ENCODE measurements at places on chromosomes 2 and 18.

- DNase-seq = no peak
Observed at GRCh38 chr2:235460548-235461047, 33.2 kb upstream of the AGAP1 start.

- DNase-seq = no peak
Observed at GRCh38 chr2:177520324-177520723, 127.8 kb downstream of the AGPS start.

DNA sequence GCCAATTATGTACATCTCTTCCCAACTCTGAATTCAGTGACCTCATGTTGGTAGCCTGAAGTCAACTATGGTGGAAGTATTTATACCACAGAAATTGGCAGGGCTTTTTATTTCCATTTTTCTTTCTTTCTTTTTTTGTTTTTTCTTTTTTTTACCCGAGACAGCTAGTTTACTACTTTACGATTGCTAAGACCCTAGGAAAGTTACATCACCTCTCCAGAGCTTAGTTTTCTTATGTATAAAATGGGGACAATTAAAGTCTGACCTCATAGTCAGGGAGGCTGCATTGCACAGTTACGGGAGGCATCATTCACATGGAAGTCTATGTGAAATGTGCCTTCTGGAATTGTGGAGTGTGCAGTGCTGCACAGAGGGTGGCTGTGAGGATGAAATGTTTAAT, 194.3 kb downstream of the MTX2 start:
- DNase-seq = no peak

- no peak for DNase-seq
Observed at GRCh38 chr2:159215116-159215515, 71.4 kb downstream of the WDSUB1 start.

DNA sequence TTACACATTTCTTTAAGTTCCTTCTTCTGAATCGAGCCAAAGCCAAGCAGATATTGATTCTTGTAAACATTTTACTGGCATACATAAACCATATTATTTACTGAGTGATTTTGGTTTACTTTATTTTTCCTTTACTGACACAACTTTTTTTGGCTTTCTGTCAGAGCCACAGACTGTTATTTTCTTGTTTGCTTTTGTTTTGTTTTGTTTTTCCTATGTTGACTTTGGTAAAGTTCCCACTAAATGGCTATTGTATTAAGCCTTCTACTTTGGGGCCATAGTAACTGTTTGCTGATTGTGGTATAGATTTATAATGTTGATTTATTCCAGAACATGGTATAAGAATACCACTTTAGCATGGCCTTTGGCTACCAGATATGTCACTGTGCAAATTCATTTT, 419.4 kb downstream of the DCDC2C start:
- DNase-seq = no peak

GRCh38 chr18:47113796-47114540, 36.3 kb downstream of the HDHD2 start:
- no peak for DNase-seq

GRCh38 chr2:208266936-208267335, 881 bp downstream of the PIKFYVE start:
- no peak for DNase-seq

DNA sequence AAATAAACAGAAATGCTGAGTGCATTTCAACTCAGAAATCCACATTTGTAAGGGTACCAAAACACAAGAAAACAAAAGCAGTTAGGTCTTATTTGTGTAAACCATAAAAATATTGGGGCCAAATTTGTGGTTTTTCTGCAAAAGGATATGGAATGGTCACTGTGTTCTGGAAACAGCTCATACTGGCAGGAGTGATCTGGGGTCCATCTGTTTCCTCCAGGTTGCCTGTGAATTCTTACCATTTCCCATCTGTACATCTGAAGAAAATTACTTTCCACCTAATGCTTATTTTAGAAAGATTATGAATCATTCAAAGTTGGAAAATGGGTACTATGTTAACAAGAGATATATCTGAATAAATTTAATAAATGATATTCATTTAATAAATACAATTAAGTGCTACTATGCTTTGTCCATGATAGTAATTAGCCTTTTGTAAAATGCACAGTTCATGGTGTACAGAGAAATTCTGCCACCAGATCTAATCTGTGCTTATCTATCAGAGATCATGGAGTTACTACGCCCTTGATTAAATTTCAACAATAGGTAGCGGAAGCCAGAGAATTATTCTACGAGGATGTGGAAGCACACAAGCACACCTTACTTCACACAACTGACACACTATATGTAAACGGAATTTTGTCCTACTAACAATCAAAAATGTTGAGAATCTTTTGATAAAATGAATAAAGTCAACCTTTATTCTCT, 10.9 kb downstream of the ALS2 start:
- no peak for DNase-seq

DNA sequence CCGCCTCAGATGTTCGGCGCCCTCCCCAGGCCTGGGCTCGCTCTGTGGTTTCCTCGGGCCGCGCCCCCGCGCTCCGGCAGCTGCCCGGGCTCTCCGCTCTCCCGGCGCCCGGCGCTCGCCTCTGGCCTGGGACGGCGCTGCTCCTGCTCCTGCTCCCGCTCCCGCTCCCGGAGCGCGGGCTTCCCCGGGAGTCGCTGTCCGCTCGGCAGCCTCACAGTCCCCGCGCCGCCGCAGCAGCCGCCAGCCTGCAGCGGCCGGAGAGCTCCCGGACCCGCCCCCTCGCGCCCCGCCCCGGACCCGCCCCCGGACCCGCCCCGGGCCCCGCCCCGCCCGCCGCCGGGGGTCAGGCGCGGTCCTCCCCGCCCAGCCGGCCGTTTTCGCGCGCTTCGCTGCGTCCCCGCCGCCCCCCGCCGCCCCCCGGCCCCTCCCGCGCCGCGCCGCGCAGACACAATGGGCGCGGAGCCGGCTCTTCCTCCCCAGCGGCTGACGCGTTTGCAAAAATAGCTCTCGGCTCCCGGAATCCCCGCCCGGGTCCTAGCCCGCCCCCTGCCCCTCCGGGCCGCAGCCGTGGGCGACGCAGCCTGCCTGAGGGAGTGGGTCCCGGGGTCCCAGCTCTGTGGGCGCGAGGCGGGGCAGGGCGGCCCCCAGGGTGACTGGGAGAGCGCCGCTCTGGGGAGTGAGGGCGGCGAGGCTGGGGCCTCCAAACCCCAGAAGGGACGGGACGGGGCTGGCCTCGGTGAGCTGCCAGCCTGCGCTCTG, at the start of gene ARL4C:
Gene ARL4C (minus strand): TSS at position 247 of the 759 bp plus-strand sequence. CDS start 495 bp downstream, outside the sequence.
- DNase-seq = peak; percentile 78

DNA sequence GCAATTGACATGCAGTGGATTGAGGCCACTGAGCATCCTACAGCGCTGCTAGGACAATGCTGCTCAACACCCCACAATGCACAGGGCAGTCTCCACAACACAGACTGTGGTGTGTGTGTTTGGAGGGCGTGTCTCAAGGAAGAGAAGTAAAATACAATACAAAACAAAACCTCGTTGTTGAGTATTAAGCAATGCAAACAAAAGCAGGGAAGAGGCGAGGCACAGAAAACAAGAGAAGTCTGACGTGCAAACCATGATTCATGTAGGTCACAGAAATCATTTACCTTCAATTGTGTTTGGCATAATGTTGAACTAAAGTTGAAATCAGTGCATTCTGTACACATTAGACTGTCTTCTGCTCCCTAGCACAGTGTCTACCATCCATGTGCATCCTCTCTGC, 260.9 kb downstream of the PHLPP1 start:
- no peak for DNase-seq

- no peak for DNase-seq
Observed at GRCh38 chr2:231341100-231341499, 54.4 kb upstream of the B3GNT7 start.

GRCh38 chr18:60060026-60060425, 160.2 kb downstream of the PMAIP1 start:
- no peak for DNase-seq

- DNase-seq = no peak
Observed at GRCh38 chr2:129908721-129909373, 70.6 kb upstream of the RAB6C start.

DNA sequence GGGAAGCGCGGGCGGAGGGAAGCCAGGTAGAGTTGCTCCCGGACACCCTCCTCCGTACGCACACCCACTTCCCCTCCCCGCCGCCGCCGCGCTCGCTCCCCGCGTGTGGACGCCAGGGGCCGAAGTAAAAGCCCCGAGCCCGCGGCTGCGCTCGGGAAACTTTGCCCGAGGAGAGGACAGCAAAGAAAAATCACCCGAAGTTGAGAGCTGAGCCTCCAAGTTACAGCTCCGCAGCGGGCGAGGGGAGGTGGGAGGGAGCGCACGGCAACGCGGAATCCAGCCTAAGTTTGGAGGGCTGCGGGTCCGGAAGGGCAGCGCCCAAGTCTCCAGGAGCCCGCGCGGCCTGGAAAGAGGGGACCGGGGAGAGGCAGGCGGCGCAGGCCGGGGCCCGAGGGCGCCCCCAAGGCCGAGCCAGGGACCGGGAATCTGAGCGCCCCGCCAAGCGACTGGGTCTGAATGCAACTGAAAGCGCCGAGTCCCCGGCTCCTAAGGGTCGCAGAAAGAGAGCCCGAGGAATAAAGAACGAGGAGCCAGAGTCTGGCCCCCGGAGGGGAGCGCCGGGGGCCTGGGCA, 706 bp upstream of the BCL11A start:
- peak; percentile 57 for DNase-seq

- DNase-seq = no peak
Observed at GRCh38 chr18:55319459-55320193, 268.4 kb downstream of the TCF4 start.

GRCh38 chr18:76363436-76364120, 131.5 kb downstream of the ZNF516 start:
- no peak for DNase-seq

DNA sequence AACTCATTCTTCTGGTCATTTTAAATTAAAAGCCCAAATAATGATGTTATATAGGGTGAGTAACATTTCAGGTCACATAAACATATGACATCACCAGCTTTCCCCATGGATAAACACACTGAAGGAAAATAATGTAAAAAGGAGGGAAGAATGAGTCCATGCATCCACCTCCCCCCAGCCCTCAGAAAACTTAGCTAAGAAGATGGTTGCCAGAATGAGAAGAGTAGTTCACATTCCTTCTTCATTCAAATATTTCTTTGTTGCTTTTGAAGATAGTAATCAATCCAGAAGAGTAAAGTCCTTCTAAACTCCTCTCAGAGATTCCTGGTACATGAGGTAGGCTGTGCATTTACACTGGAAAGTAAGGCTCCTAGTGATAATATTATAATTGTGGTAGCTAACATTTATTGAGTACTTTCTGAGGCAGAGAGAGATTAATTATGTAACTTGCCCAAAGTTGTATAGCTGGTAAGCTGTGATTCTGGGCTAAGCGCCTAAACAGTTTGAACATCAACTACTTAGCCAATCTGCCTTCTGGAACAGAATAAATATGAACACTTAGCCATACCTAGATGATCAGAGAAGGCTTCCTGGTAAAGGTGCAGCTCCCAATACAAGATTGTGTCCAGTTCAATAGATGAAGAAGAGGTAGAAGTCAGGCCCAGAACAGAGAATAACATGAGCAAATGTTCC, 256.7 kb upstream of the FN1 start:
- no peak for DNase-seq

- peak; percentile 30 for DNase-seq
Observed at GRCh38 chr2:15636972-15637785, 45.5 kb downstream of the DDX1 start.

- DNase-seq = no peak
Observed at GRCh38 chr2:239468491-239469105, 67.8 kb upstream of the HDAC4 start.

- DNase-seq = no peak
Observed at GRCh38 chr2:102895376-102895775, 133.5 kb downstream of the TMEM182 start.

DNA sequence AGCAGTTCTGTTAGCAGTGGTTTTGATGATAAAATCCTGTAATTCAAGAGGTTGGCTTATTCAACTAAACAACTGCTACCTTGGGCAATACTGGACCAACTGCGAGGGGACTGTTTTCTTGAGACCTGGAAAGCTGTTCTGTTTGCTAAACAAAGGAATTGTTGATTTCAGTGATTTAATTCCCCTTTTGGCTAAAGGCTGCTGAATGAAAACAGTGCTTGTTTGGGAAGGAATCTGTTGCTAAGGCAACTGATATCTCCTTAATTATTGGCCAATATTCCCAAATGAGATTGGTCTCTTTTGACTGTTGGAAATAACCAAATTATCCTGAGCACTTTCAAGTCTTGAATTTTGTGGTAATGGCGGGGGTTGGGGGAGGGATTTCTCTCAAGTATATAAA, 136.8 kb downstream of the CAMKMT start:
- DNase-seq = no peak

DNA sequence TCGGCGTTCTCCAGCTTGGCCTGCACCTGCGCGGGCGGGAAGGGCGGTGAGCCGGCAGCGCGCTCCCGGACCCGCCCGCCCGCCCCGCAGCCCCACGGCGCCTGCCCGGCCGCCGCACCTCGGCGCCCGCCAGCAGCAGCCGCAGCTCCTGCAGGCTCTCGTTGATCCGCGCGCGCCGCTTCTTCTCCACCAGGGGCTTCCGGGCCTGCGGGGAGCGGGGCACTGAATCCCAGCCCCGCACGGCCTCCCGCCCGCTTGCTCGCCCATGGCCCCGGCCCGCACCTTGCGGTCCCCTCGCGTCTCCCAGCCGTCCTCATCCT, 335 bp downstream of the HES6 start:
- peak; percentile 14 for DNase-seq

- no peak for DNase-seq
Observed at GRCh38 chr2:69560147-69560482, 83.4 kb downstream of the AAK1 start.

DNA sequence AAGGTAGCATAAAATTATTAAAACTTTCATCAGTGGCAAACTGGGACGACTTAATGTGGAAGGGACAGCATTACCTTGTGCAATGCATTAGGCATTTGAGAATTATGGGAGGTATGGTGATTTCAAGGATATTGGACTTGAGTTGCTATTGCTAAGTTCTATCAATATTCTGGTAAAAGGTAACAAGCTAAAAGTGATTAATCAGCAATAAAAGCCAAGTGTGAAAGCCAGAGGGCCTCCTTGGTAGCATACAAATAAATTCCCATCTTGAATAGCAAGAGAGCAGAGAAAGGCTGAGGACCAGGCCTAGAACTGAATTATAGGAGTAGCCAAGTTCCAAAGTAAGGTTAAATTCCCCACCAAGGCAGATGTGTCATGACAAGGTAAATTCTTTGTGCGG, 74.2 kb upstream of the KCNH7 start:
- no peak for DNase-seq

- no peak for DNase-seq
Observed at GRCh38 chr2:127235082-127235702, 15.1 kb upstream of the CYP27C1 start.

DNA sequence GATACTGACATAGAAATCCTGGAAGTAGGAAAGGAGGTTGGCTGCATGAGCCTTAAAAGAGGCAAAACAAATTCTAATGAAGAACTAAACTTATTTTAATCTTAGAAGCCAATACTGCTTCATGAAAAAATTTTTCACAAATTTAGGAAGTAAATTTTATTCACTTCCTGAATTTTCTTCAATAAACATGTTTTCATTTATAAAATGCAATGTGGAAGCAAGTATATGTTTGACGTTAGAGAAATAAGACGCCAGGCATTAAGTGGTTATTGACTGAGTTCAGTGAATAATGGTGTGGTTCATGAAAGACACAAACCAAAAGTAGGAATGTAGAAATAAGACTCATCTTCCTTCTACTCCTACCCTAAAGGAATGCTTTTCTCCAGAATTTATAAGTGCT, 136.4 kb downstream of the USP34 start:
- DNase-seq = no peak
